Fibroblast of skin of scalp (primary cell): ENCODE measurements at places on chromosomes 6 and 20.
A peak's percentile ranks its signal among the peaks of the same experiment; 100 is the strongest.

- peak; percentile 4 for DNase-seq
Observed at GRCh38 chr6:97322811-97323210, 39.8 kb upstream of the MMS22L start.

DNA sequence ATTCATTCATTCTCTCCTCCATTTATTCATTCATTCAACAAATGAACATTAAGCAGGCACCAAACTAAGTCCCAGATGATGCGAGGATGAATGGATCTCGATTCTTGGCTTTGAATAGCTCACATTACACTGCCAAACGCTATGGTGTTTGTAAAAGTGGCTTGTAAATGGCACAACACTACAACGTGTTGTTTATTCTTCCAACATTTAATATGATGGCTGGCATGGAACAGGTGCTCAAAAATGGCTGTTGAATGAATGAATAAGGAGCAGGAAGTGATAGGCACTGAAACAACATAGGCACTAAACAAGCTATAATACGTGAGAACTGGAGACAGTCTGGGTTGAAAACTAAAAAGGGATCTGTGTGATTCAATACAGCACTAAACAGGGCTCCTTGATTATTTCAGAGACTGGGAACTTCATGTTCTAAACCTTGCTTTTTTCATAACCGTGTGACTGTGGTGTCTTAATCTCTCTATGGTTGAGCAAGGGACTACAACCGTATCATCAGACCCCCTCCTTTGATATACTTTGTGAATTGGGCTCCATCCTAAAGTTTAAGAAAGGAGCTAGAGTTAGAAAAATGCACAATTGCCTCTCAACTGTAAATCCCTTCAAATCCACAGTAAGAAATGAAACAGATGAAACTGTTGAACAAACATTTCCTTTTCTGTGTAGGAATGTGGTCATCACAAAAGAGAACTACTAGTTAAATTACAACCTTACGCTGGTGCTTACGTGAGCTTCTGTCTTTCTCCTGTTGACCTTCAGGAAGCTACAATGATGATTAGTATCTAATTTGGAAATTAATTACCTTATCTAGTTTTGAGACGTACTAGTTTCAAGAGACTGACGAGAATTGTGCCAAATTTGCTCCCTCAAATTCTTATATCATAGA, 16.9 kb upstream of the SLC16A10 start:
- DNase-seq: no peak

DNA sequence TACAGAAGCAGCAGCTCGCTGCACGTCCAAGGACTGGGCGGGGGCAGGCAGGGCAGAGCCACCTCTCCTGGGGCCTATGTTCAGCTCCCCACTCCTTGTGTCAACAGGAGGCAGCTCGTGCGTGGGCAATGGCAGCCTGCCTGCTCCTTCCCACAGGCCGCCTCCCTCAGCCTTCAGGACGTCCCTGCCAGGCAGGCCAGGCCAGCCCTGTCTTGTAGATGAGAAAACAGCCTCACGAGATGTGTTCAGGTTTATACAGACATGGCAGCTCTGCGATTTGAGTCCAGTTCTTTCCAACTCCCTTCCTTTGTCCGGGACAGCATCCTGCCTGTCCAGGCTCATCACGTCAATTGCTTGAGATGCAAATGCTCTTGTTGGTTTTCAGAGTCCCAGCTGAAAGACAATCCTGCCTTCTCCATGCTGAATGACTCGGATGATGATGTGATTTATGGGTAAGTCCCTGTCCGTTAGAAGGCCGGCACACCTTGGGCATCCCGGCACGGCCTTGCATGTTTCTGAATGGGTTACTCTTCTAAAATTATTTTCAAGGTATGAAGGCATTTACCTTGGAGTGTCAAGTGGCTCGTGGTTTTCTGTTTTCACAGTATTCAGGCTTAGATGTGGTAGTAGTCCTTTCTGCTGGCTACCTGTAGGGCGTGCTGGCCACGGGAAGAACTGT, 13.5 kb downstream of the DYNLT1 start:
- DNase-seq: no peak

DNA sequence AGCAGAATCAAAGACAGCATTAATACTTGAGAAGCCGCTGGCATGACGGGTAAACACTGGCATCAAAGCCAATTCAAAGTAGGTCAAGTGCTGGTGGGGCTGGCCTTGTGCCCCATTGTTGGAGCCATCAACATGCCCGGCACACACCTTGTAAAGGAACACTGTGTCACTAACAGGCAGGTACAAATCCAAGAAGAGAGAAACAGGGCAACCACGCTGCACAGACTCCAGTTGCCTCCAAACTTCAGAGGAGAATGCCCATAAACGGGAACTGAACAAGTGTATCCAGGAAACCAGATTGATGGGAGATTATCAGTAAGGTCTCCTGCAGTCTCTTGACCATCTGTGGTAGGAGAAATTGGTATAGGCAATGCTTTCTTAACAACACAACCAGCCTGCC, 127.0 kb upstream of the STXBP5 start:
- no peak for DNase-seq

DNA sequence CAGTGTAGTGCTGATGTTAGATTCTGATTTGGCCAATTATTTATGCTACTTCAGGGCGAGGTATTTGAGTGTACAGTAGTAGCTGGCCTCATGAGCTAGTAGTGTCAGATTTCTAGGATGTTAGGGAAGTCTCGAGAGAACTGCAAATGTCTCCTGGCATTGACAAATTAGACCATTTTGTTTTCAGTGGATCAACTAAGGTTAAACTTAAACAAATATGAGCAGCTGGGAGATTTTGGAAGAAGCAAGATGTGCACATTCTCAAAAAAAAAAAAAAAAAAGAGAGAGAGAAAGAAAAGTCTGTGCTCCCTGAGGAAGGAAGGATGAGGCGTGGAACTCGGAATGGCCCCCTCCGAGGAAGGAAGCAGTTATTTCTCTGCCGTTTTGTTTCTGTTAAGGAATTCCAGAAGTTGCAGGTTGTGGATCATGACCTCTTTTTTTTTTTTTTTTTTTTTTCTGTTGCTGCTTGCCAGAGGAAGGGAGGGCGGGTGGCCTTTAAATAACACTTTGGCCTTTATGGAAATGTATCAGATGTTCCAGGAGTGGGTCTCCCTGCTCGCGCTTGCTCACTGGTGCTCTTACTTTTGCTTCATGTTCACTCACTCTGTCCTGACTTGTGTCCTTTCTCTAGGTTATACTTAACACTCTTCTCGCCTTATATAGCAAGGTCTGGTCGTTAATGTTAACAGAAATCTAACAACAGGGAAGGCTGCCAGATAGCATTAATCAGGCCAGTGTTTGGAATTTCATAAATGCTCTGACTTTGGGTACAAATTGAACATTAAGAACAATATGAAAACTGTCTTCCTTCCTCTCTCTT, 124.4 kb downstream of the TCP11 start:
- peak; percentile 69 for DNase-seq

- peak; percentile 4 for DNase-seq
Observed at GRCh38 chr6:35569011-35569461, 56.3 kb upstream of the TULP1 start.

DNA sequence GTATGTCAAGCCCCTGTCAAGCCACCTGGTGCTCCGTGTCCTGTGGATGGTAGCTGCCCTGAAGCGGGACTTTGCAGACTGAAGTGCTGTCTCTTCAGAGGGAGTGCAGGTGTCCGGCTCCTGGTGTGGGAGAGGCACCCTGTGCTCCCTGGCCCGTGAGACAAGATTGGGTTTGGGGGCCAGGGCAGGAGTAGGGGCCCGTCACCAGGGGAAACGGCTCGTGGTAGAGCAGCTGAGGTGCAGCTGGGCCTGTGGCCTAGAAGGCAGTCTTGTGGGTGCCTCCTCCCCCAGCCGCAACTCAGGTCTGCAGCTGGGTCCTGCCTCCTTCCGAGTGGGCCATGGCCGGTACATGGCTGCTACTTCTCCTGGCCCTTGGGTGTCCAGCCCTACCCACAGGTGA, at the start of gene PTCRA:
Gene PTCRA, plus strand, starts transcription at position 322 of the 400 bp plus-strand sequence. Its CDS starts 17 bp downstream, at position 339.
- no peak for DNase-seq

DNA sequence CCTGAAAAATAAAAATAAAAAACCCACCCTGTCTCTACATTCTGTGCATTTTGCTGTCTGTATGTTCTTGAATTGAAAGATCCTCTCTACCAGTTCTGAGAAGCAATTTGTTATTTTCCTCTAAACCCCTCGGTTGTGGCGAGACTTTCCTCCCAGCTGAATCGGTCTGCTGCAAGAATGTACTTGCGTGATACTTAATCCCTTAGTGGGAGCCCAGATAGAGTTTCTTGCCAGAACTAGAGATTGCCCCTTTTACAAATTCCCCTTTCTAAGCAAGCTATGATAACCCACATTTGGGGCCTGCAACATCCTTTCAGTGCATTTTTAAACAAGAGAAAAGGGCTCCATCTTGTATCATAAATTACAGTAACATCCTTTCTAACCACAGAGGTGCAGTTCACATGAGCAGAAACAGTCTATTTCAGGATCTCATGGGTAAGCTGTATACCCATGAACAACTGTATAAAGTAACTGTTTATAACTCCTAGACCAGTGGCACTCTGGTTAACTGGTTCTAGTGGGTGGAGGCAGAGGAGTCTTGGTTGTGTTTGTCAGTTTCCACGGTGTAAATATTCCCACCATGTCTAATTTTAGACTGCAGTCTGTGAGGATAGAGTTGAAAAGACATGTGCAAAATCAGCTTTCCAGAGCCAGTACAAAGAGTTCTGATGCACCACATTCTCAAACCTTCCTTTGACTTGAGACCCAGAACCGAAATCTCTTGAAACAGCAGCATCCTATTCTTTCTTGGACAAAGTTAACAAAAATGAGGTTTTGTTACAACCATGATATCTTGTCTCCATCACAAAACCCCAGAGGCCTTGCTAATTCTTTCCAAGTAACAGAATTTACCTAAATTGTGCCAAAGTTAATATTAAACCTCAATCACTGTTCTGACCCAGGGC, 113.1 kb upstream of the ZNF217 start:
- DNase-seq: peak; percentile 86

DNA sequence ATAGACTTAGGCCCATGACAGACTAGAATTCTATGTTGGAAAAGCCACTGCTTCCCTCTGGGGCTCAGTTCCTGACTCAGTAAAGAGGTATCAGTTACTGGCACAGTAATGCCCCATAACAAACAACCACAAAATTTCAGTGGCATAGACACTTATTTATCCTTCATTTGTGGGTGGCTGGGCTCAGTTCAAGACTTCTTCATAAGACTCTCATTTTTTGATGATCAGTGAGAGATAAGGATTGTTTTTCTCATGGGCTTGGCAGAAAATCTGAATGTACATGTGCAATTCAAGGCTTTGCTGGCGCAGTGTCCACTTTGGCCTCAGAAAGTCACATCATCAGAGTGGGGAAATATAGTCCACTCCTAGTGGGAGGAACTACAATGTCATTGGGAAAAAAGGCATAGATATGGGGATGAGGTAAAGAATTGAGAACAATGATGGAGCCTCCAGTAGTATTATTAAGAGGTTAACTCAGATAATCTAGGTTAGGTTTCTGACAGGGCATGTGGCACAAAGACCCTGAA, 384.6 kb upstream of the FLRT3 start:
- no peak for DNase-seq

- DNase-seq: no peak
Observed at GRCh38 chr6:44189257-44189656, 27.5 kb upstream of the MYMX start.

- DNase-seq: no peak
Observed at GRCh38 chr6:143222801-143223231, 162.1 kb downstream of the AIG1 start.

DNA sequence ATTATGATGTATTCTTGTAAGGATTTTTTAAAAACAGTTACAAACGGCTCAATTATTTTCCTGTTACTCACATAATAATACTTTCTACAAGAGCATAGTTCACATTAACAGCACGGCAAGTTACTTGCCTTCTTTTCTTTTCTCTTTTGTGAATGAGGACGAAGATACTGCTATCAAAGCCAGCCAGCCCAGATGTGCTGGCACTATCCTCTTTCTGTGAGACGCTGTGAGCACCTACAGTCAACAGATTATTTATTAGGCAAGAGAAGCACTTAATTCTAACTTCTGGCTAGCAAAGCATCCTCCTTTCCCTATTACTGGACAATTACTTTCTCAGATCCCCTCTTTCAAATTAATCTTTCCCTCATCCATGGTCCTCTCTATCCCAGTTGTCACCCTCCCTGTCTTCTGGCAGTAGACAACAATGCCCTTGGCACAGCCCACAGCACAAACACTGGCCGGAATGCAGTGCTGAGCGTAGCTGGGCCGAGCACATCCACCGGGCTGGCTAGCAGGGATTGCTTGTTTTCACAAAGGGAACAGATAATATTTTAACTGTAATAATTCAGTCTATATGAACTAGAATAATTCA, 262.1 kb downstream of the FOXC1 start:
- DNase-seq: no peak

GRCh38 chr20:42595625-42596024, 594.1 kb downstream of the PTPRT start:
- no peak for DNase-seq

GRCh38 chr6:43886717-43887339, 116.8 kb downstream of the VEGFA start:
- no peak for DNase-seq

- DNase-seq: no peak
Observed at GRCh38 chr6:44341095-44341890, 1.2 kb upstream of the SPATS1 start.

DNA sequence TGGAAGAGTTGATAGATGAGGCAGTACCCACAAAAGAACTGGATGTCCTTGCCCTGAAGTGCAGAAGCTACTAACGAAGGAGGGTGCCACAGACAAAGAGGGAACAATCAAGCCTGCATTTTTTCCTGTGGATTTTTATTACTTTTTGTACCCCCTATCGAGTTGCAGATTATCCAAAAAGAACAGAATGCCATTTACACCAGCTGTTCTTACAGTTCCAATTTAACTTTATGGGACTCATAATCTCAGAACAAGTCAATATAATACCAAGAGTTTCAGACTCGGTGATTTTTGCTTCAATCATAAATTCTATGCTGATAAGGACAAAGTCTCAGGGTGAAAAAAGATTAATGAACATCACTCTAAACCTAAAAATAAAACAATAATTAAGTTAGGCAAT, 4.0 kb upstream of the CNKSR3 start:
- DNase-seq: no peak

GRCh38 chr20:11119573-11119972, 445.8 kb upstream of the JAG1 start:
- peak; percentile 59 for DNase-seq

GRCh38 chr6:129767776-129768485, 58.0 kb upstream of the ARHGAP18 start:
- DNase-seq: no peak

DNA sequence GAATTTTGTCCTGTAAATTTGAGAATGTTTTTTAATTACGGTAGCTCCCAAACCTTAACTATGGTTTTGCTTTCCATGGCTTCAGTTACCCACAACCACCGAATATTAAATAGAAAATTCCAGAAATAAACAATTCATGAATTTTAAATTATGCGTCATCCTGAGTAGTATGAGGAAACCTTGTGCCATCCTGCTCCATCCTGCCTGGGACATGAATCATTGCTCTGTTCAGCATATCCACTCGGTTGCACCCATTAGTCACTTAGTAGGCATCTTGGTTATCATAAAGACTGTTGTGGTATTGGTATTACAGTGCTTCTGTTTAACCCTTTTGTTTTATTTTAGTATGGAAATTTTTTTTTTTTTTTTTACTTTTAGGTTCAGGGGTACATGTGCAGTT, 39.7 kb downstream of the KCNS1 start:
- DNase-seq: peak; percentile 88

- DNase-seq: no peak
Observed at GRCh38 chr6:170288091-170288631, 2.7 kb downstream of the DLL1 start.
